ENCODE measurements at places on chromosomes 1 and 21.

DNA sequence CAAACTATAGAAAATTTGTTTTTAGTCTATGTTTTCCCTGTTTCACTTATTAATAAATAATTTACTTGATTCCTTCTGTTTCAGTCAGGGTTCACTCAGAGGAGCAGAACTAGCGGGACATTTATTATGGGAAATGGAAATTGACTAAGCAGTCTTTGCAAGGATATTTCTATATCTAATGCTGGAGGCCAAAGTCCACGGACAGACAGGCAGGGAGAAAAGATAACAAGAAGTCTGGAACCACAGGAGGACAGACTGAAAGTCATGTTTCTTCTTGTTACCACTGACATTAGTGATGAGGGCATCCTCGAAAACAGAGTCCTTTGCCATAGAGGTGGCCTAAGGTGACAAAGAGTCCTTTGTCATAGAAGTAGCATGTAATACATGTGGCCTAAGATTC, 744.5 kb upstream of the TMPRSS15 start:
- DNase-seq, result no peak

DNA sequence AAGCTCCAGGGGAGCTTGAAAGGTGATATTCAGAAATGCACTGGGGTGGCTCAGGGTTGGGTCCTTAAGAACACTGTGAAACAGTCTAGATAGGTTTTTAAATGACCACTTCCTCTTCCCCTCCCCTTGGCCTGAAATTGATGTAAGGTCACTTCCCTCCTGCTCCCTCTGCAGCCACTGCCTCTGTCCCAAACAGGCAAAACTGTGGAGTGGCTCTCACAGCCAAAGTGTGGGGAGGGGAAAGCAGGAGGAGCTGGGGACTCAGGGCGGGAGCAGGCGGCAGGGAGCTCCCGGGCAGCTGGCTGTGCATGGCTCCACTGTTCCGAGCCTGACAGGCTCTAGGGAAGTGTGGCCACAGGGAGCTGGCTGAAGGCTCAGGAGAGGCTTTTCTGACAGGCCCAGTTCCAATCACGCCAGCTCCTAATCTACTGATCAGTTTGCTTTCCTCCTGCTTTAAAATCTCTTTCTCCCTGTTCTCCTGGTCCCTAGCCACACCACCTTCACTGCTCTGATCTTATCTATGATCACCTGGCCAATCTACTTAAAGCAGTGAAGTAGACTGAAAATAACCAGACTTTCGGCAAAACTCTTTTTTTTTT, 5.1 kb upstream of the CSRP1 start:
- no peak for DNase-seq

DNA sequence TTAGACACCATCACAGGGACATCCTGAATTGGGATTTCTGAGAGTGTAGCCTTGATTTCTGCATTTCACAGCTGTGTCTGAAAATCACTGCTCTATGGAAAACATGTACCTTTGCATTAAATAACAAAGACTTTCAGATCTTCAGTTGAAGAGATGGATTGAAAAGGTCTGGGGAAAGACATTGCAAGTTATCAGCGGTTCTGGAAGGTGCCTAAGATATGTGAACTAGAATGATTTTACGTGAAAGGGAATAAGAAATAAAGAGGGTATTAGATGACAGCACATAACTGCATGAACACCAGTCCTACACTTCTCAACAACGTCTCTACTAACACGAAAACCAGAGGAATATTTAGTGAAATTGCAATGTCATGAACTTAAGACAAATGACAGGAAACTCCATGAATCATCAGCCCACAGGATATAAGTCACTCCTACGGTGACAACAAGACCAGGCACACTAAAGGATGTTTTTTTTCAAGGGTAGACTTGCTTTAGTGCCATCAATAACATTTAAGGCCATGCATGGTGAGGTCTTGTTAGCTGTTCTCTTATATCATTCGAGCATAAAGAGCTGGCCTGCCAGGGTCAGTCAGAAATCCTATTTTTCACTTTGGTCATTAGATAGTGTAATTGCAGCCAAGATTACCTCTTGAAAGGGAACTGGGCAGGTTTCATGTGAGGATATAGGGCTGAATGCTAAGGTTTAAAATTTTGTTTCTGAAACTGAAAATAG, 283.1 kb downstream of the GRIK1 start:
- no peak for DNase-seq

DNA sequence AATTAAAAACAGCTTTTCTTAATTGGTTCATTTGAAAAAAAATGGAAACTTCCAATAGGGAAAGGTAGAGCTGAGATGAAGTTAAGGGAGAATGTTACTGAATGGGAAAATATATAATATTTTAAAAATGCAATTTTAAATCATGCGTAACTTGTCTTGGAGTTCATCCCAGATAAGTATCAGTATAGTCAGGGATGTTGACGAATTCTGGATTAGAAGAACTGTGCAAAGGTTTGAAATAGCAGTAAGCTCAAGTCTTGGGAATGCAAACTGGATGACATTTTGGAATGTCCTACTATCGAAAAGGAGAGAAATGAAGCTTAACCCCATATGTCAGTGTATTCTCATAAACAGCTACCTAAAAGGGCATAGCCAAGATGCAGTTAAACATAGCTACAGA, 4.0 kb upstream of the ST6GALNAC3 start:
- DNase-seq, result no peak

DNA sequence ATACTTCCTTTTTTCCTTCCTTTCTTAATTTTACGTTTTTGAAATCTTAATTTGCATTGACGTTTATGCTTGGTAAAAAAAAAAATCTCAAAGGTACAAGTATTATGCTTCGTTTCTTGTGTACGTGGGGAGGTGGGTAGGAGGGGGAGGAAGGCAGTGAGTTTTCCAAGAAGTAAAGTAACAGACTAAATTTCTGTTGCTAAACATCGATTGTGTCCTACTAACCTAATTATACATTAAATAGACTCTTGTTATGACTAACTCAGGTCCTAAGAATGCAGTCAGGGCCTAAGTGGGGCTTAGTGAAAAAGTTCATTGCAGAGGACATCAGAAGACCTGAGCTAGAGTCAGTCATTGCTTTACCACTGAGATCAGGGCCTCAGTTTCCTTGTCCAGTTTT, 17.5 kb downstream of the NEK7 start:
- no peak for DNase-seq

- DNase-seq, result no peak
These were observed 45.7 kb upstream of the PLPPR4 start for GRCh38 chr1:99218572-99218971.

GRCh38 chr21:27132266-27132665, 165.4 kb upstream of the ADAMTS5 start:
- DNase-seq, result no peak

DNA sequence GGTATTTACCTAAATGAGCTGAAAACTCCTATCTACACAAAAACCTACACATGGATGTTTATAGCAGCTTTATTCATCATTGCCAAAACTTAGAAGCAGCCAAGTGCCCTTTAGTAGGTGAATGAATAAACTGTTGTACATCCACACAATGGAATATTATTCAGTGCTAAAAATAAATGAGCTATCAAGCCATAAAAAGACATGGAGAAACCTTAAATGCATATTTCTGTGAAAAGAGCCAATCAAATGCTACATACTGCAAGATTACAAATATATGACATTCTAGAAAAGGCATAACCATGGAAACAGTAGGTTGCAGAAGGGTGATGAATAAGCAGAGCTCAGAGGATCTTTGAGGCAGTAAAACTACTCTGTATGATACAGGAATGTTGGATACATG, 23.3 kb downstream of the ABCB10 start:
- no peak for DNase-seq

All from stimulated activated CD8-positive, alpha-beta memory T cell treated with anti-CD3 and anti-CD28 coated beads, Interleukin-7, amount 100 ng/mL, for 1 hour (primary cell).